GM23248 (cell line): ENCODE measurements at places on chromosomes 1 and 21. TPM values are rescaled to one million over a fixed set of nuclear protein-coding genes. Genes with fewer than 3 reads are reported as not detected.

AGMAT gene
- total RNA-seq = 2.2 and 3.9 TPM in 2 replicates

CENPF gene
- total RNA-seq = 15.2 and 25.9 TPM in 2 replicates

MFN2 gene
- total RNA-seq = 57.9 and 59.8 TPM in 2 replicates

LENEP gene
- not detected in 2 replicates for total RNA-seq

PCP4 gene
- total RNA-seq = not detected in 2 replicates

HPDL gene
- 3.7 TPM in 2 replicates for total RNA-seq

LDLRAD1 gene
- not detected in 2 replicates for total RNA-seq

SELP gene
- total RNA-seq = not detected in 2 replicates

KCNA3 gene
- not detected in 2 replicates for total RNA-seq

VHLL gene
- total RNA-seq = not detected in 2 replicates

ALG6 gene
- 8.4 and 12.8 TPM in 2 replicates for total RNA-seq

ODF2L gene
- 33.0 TPM in 2 replicates for total RNA-seq

CFAP141 gene
- total RNA-seq = not detected in 2 replicates

SYPL2 gene
- 0.11 and 0.13 TPM in 2 replicates for total RNA-seq

KCNH1 gene
- total RNA-seq = 1.5 and 1.8 TPM in 2 replicates

TDRD5 gene
- not detected in 2 replicates for total RNA-seq

LHX8 gene
- not detected in 2 replicates for total RNA-seq

MFAP2 gene
- total RNA-seq = 164 and 189 TPM in 2 replicates
